ENCODE measurements at places on chromosomes 1 and 21.
A peak's percentile ranks its signal among the peaks of the same experiment; 100 is the strongest.

GRCh38 chr1:231612393-231613089 lies 14.0 kb upstream of the DISC1 start:
- DNase-seq = no peak

- no peak for DNase-seq
Observed at GRCh38 chr21:42219606-42220137, 732 bp downstream of the ABCG1 start.

DNA sequence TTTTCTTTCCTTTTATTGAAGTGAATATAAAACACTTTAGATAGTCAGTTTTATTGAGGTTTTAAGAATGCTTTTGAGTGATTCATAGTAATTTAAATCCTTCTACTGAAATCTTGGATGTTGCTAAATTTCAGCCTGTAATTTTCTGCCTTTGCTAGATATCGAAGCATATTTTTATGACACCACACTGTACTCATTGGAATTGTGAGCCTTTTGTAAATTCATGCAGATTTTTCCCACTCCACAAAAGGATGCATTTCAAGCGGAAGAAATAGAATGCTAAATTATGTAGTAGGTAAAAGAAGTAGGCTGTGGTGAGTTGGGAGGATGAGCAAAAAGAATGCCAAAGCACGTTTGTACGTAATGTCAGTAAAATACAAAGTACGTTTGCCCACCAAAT lies 13.8 kb downstream of the SNX7 start:
- no peak for DNase-seq

DNA sequence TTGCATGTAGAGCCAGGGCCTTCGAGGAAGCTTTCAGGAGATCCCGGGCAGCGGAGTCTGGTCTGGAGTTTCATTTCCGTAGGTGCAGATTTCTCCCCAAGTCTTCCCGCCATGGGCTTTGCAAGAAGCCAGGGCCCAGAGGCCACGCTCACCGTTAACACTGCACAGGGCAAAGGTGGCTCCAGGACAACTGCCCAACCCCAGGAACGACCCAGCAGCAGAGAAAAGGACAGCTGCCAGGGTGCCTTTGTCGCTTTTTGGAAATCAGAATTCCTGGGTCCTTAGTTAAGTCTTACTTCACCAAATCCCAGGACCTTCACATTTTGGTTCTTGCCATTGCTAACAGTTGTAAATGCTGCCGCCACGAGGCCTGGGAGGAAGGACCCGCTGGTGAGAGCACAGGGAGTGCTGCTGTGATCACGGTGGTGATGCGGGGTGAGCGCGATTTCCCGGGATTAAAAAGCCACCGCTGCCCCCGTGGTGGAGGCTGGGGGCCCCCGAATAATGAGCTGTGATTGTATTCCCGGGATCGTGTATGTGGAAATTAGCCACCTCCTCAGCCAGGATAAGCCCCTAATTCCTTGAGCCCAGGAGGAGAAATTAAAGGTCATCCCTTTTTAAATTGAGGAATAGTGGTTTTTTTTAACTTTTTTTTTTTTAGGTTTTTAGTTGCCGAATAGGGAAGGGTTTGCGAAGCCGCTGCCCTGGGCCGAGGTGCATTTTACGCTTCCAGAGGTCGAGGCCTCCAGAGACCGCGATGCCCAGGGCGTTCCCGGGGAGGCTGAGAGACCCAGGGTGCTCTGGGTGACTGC lies 8.2 kb downstream of the SIM2 start:
- no peak for DNase-seq

- no peak for DNase-seq
Observed at GRCh38 chr1:208179961-208180409, 64.2 kb downstream of the PLXNA2 start.

GRCh38 chr1:165877940-165878556 lies 50.6 kb downstream of the UCK2 start:
- DNase-seq = no peak

- no peak for DNase-seq
Observed at GRCh38 chr1:204677864-204678263, 7.7 kb downstream of the LRRN2 start.

DNA sequence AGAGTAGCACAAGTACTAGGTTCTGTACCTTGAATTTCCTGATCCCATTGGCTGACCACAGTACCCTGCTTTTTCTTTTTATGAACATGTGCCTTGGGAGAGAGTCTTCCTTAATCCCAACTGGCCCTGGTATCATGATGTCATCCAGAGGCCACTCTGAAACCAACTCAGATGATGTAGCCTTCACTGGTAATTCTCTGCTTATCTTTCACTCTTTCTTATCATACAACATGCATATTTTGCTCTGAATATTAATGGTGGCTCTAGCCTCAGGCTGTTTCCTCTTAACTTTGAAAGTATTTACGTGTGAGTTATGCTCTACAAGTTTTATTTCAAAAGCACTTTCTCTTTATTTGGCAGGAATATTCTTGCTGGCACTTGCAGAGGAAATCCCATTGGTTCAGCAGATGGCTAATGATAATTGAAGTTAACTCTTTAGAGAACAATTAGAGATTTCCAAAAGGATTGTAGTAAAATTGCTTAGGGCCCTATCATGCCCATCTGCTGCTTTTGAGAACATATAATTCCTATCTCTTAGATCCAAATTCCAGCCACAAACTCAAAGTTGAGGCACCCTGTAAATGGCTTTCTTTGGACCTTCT lies 86.1 kb downstream of the PTGER3 start:
- DNase-seq = no peak

- peak; percentile 29 for DNase-seq
Observed at GRCh38 chr1:77126307-77126706, 92.9 kb downstream of the PIGK start.

- peak; percentile 81 for DNase-seq
Observed at GRCh38 chr1:187842406-187843165, 1013.8 kb downstream of the PLA2G4A start.

- DNase-seq = no peak
Observed at GRCh38 chr1:16986962-16987361, 6.5 kb upstream of the MFAP2 start.

- no peak for DNase-seq
Observed at GRCh38 chr21:42364304-42364865, 1.9 kb downstream of the TFF1 start.

DNA sequence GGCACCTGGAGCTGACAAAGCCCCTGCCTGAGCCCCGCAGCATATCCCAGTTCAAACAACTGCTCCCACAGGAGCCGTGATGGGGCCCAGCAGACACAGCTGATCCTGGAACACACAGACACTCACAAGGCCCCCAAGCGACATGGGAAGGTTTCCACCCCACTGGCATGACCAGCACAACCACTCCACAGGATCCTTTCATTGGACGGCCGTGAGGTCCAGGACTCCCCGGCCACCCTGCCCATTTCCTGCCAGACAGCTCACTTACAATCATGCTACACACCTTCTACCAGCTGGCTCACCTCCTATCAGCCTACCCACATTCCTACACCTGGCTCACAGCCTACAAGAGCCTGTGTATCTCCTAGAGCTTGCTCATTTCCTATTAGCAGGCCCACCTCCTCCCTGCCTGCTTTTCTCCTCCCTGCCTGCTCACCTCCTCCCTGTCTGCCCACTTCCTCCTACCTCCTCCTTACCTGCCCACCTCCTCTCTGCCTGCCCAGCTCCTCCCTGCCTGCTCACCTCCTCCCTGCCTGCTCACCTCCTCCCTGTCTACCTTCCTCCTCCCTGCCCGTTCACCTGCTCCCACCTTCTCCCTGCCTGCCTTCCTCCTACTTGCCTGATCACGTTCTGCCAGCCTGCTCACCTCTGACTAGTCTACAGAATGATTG lies 73.9 kb downstream of the MATN1 start:
- DNase-seq = peak; percentile 97

- DNase-seq = no peak
Observed at GRCh38 chr21:44505673-44506278, 34.2 kb downstream of the KRTAP10-1 start.

GRCh38 chr1:25074351-25075227 lies 144.5 kb upstream of the RUNX3 start:
- no peak for DNase-seq

DNA sequence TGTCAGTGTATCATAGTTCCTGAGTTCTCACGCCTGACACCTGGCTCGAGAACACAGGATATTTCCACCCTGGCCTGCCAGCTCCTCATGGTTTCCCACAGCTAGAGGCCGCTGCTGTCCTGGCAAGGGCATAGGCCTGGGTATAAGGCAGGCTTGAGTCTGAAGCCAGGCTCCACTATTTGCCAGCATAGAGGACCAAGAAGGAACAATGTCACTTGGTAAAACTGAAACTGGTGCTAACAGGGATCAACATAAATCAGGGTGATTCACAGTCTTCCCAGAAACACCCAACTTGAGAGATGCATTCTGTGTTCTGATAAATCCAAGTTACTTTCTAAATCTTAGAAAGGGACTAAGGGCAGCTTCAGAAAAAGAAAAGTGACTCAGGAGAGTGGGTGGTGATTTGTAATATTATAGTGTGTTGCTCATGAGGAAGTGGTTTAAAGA lies 6.9 kb upstream of the S100A2 start:
- DNase-seq = peak; percentile 77

- DNase-seq = peak; percentile 64
Observed at GRCh38 chr1:234978397-234979295, 150.0 kb downstream of the TOMM20 start.

DNA sequence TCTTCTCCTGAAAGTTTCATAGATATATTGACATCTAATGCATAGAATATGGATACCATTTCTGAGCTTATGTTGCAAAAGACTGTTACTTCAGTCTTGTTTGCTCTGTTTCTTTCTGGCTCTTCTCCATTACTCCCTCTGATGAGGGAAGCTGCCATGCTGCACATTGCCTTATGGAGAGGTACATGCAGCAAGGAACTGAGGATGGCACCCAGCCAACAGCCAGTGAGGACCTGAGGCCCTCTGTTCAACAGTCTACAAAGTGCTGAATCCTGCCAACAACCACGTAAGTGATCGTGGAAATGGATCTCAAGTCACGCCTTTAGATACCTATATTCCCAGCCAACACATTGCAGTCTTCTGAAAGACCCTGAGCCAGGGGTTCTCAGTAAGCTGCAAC lies 66.6 kb upstream of the ADAMTS5 start:
- no peak for DNase-seq

Data from epithelial cell of prostate (primary cell).